ENCODE measurements at places on chromosomes 13 and 19. TPM values are rescaled to one million over a fixed set of nuclear protein-coding genes. Genes with fewer than 3 reads are reported as not detected.

GRCh38 chr19:16336571-16336970 is 11.9 kb downstream of the KLF2 start:
- no peak for DNase-seq

DNA sequence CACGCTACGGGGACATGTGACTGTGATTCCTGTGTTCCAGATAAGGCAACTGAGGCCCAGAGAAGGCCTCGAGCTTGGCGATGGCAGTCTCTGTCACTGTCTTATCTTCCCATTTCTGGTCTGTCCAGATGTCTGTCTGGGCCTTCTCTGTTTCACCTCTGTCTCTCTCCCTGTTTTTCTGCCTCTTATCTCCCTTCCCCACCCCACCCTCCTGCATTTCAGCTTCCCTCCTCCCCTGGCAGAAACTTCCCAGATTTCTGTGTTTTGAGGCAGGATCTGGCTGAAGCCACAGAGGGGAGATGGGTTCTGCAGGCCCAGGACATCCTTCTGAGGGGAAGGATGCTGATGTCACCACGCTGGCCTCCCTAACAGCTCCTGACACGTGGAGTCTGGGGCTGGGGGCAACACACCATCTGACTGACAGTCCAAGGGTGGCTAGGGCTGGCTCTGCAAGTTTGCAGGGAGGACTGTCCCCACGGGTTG is 14.4 kb downstream of the PAK4 start:
- no peak for DNase-seq

- DNase-seq = peak; percentile 43
Observed at GRCh38 chr19:22882797-22883196, 50.7 kb downstream of the ZNF723 start.

The ZNF534 gene
- not detected for total RNA-seq

The CEACAM3 gene
- total RNA-seq = 0.26 TPM
